Psoas muscle (tissue), 8 donors: ENCODE measurements at places on chromosomes 7 and 10.

DNA sequence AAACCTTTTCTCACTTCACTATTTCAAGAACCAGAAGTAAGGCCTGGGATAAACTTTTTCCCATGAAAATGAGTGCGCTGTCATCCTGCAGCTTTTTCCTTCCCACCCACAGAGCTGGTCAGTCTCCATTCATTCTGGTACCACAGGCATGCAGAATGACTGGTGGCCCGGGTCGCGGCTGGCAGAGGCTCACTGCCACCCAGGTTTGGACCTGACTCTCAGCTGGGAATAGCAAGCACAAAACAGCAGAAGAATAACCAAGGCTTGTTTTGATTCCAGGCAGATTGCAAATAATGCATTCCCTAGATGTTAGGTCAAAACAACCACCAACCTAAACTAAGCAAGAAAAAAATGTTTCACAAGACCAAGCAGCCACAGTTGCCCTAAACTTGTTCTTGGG is 190.5 kb upstream of the NRP1 start:
- DNase-seq, result no peak

DNA sequence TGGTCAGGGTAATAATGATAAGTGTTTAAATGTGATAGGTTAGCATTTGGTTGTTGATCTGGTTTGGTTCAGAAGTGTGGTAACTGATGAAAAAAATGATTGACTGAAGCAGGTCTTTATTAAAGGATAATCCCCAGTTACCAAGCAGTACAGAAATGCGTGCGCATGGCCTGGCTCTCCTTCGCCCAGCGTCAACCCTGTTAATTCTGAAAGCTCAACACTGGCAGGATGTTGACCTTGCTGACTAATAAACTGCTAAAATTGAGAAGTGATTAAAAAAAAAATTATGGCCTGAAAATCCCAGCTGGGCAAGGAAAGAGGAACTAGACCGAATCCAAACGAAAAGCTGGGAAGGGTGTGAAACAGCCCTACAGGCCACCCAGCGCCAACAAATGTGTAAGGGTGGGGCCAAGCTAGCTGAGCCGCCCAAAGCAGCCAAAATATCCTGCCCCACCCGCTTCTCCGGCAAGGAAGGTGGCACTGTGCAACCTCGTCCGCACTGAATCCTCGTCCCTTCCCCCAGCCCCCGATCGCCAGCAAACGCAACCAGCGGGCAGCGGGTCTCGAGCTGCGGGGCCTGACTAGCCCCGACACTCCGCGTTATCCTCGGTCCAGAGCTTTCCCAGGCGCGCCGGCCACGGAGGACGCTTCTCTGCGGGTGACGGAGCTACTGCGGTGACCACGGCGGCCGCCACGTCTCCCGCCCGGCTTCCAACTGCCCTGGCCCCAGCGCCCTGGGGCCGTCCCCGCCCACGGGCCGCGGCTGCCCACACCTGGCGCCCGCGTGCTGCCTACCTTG is 561 bp downstream of the SHTN1 start:
- DNase-seq, result peak; percentile 56

- peak; percentile 27 for DNase-seq
Measured at GRCh38 chr7:20403331-20403730, 72.6 kb downstream of the ITGB8 start.

- DNase-seq, result no peak
Measured at GRCh38 chr7:22702516-22702915, 24.5 kb upstream of the IL6 start.

DNA sequence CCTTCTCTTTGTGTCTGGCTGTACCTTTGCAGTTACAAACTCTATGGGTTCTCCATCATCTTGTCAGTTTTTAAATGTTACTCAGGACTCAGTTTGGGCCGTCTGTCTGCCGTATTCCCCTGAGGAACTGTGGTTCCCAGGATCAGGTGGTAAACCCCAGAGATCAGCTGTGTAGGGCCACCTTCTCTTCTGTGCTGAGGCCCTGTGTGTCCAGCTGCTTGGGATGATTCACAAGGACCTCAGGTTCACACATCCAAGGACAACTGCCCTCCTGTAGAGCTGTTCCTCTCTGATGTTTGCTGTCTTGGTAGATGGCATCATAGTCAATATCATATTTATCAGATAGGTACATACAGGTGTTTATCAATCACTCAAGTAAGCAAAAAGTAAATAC is 24.5 kb downstream of the CUL1 start:
- no peak for DNase-seq

GRCh38 chr7:44279731-44280505 is 45.5 kb downstream of the CAMK2B start:
- DNase-seq, result peak; percentile 3

GRCh38 chr10:124588736-124589490 is 127.3 kb downstream of the LHPP start:
- peak; percentile 90 for DNase-seq

- DNase-seq, result no peak
Measured at GRCh38 chr7:2022737-2023250, 210.0 kb downstream of the MAD1L1 start.

- no peak for DNase-seq
Measured at GRCh38 chr7:127791446-127792189, 139.6 kb downstream of the SND1 start.

- no peak for DNase-seq
Measured at GRCh38 chr10:58180666-58181065, 87.0 kb downstream of the IPMK start.
